Dorsolateral prefrontal cortex (tissue), 122 donors: ENCODE measurements at places on chromosomes 13 and 19. TPM values are rescaled to one million over a fixed set of nuclear protein-coding genes. Genes with fewer than 3 reads are reported as not detected.

DNA sequence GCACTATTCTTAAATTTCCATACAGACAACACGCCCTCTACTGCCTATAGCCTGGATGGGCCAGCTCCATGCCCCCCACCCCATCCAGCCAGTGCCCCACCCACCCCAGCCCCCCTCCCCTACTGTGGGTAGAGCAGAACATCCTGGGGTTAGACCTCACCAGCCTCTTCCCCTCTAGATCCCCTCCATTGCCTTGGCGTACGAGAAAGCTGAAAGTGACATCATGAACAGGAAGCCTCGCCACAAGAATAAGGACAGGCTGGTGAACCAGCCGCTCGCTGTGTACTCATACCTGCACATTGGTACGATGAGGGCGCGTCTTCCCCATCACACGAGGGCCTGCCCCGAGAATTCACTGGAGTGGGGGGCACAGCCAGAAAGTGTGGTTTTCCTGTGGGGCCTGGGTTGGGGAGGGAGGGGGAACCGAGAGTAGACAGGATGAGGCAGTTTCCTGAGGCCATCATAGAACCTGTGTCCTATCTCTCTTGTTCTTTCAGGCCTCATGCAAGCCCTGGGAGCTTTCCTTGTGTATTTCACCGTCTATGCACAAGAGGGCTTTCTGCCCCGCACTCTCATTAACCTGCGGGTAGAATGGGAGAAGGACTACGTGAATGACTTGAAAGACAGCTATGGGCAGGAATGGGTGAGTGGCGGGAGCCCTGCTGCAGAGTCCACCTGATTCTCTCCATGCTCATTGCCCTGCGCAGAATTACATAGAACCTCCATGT lies 29.1 kb downstream of the ATP12A start:
- DNase-seq = no peak

DNA sequence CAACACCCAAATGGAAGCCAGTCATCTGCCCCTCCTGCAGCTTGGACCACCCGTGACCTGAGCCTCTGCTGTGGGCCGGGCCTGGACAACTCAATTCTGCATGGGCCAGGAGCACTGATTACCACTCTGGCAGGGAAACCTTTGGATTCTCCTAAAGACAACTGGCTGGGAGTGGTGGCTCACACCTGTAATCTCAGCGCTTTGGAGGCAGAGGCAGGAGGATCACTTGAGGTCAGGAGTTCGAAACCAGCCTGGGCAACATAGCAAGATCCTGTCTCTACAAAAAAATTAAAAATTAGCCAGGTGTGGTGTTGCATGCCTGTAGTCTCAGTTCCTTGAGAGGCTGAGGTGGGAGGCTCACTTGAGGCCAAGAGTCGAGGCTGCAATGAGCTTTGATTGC lies 6.5 kb downstream of the EPS15L1 start:
- no peak for DNase-seq

GRCh38 chr13:75399168-75399878 lies 82.6 kb downstream of the TBC1D4 start:
- no peak for DNase-seq

DNA sequence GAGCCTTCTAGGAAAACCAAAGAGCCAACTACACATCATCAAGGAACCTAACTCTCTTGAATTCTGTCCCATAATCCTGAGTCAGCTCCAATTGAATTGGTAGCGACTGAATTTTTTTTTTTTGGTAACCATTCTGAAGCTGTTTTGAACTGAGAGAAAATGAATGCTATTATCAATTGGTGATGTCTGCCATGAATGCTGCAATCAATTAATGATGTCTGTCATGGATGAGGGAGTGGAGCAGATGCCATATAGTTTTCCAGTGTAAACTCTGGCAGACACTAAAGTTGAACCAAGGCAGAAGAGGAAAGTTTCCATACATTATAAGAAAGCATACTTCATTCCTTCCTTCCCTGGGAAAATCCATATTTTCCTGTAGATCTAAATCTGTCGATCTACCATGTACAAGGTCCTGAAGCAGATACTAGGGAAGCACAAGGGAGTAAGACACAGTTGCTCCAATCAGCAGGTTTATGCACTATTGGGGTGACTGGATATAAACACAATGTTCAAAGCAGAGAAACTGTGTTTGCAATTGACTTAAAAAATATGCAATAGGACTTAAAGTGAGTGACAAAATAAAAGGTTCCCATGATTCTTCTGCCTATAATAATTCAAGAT lies 48.8 kb downstream of the MBD3L1 start:
- DNase-seq = no peak

The FAM83E gene
- total RNA-seq = not detected

DNA sequence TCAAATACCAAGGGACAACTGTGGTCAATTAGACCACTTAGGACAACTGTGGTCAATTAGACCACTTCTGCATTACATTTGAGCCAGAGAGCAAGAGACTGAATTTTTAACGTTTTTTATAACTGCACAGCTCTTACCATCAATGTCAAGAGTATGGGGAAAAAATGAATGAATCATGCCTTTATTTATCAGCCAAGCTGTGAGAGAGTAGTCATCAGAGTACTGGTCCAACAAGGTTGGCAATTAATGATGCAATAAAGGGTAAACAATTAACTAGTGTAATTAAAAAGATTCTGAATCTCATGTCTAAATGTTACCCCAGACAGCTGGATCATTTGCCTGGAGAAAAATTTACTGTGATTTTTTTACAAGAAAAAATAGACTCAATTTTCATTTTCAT lies 381.1 kb downstream of the LIG4 start:
- DNase-seq = no peak

DNA sequence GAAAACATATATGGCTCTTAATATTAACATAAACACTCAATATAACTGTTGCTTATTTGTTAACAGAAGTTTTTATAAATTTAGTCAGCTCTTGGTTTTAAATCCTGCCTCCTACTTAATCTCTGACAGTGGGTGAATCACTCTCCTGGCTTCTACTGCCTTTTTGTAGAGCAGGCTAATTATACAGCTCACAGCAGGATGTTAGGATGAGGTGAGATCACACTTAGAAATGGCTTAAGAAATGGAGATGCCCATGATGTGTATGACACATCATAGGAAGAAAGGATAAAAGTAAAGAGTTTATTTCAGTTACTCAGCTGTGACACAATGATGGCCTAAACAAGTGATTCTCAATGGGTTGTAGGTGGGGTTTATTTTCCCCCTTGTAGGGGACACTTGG lies 345.6 kb downstream of the SPRY2 start:
- no peak for DNase-seq

DNA sequence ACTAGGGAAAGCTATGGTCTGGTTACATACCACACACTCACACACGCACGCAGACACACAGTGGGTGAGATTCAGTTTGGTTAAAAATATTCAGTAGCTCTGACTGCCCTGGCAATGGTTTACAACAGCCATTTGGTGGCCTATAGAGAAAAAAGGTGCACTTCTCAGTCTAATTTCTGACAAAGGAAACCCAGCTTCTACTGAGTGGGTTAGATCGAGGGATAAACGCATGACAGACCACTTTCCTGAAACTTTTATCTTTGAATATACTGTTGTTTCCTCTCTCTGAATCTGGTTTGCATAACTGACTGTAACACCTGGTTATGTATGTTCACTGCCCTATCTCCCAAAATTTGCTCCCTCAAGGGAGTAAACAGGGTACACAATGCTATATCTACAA lies 2.5 kb downstream of the LIG4 start:
- DNase-seq = no peak

DNA sequence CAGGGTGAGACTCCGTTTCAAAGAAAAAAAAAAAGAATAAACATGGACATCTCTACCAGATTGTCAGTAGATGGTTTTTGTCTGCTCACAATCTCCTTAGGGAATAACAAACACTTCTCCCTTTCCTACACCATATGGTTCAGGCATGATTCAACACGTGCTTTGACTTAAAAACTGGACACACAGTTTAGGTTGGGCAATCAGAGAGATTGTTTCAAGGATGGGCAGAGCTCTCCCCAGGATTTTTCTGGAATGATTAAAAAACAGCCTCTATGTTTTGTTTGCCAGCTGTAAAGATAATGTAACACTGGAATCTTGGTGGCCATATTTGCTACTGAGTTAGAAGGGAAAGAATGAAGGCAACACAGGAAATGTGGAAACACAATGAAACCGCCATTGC lies 150.1 kb upstream of the TSC22D1 start:
- DNase-seq = no peak

DNA sequence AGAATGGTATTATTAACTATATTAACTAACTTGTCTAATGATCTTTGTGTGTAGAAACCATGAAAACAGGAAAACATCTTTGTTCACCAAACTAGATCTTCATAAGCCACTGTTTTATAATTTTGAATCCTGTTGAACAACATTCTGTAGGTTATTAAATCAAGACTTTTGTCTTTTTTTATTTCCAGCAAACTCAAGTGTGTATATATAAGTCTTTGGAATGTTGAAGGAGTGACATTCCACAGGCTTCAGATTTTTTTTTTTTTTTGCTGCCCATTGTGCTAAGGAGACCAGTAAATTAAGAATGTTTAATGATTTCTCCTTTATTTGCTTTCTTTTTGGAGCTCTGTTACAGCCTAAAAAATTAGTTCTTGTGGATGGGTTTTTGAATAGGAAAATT lies 89.6 kb downstream of the LMO7 start:
- no peak for DNase-seq

DNA sequence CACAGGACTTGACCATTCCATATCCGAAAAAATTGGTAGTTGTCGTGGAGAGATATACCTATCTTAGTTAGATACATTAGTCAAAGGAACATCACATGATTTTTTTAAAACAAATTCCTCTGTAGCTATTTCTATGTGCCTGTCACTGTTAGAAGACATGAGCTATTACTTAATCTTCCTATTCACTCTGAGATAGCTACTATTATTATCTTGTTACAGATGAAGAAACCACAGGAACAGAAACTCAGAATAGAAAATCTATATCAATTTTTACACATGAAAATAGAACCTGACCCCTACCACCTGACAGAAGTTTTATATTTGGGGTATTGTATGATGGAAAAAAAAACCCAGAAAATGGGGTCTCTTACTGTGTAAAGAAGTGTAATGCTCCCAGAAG lies 68.9 kb upstream of the TDRD3 start:
- no peak for DNase-seq

- DNase-seq = peak; percentile 94
Observed at GRCh38 chr19:18590273-18591272, 2.0 kb downstream of the REX1BD start.

GRCh38 chr13:82165396-82166174 lies 1716.7 kb downstream of the SLITRK1 start:
- no peak for DNase-seq

- no peak for DNase-seq
Observed at GRCh38 chr13:74674720-74675119, 540.5 kb upstream of the KLF12 start.
